Substantia nigra (tissue), 51 donors: ENCODE measurements at places on chromosomes 13 and 19.

DNA sequence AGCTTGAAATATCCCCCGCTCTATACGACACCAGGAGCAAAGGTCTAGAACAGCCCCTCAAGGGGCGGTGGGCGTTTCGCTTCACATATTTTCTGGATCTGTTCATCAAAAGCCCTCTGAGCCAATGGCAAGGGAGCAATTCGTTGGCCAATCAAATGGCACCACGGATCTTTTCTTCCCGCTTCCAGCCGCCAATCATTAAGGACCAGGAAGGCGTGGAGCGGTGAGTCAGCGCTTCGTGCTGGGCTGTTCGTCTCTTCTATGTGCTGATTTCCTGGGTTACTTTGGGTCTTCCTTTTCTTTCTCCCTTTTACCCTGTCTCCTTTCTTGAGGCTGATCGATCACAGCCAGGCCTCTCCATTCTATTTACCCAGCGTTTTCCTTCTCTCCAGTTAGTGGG, at the start of gene NLRP4:
Gene NLRP4, plus strand, starts transcription at position 201 of the 400 bp plus-strand sequence. CDS start 15,541 bp downstream, outside the sequence.
- no peak for DNase-seq

GRCh38 chr13:46662690-46663089, 109.7 kb downstream of the LRCH1 start:
- no peak for DNase-seq

GRCh38 chr19:20153281-20153680, 13.7 kb upstream of the ZNF486 start:
- DNase-seq: no peak

DNA sequence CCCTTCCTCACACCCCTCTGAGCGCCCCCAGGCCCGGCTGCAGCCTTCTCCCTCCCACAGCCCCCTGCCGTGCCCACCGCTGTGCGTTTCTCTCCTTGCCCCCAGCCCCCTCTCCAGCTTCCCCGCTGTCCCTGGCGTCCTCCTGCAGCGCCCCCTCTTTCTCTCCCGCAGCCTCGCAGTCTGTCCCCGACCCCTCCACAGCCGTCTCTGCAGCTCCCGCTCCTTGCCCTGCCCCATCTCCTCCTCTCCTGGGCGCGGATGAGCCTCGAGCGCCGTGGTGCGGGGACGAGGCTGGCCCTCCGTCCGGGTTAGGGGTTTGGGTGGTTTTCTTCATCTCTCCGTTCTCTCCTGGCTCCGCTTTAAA, 1.1 kb downstream of the KMT5C start:
- no peak for DNase-seq

DNA sequence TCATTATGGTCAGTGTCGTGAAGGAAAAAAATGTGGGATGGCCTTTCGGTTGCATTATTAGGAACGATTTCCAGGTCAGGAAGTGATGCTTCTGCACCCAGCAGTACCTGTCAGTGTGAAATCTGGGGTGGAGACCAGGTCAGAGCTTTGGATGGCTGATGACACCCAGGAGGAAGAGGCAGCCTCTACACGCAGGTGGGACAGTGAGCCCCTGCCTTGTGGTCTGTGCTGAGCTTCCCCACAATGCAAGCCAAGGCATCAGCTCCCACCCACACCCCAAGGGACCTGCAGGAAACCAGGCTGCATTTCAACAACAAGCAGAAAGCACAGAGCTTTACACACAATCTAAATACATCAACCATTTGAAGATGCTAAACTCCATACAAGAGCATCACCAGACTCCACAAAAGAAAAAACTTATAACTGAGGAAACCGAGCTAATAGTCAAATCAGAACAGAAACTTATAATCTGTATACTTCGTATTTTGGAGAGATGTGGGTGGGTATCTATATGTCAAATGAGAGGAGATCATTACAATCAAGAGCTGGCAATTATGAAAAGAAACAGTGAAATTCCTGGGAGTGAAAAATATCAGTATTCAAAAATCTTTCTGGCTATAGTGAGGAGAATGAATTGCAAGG, 130.1 kb downstream of the ZDHHC20 start:
- DNase-seq: no peak

DNA sequence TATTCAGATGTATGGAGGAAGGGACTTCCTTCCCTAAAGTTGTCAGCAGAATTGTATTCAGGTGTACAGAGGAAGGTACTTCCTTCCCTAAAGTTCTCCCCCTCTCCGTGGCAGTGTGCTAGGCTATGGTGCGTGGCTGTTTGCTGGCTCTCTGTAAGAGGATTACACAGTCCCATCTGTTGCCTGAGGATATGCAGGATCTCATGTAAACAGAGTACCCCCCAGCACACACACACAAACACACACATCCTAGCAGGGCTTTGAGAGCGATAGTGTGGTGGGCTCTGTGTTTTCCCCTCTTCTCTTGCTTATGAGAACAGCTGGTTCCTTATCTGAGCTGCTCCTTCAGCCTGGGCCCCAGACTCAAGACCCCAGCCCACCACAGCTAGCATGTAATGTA, 10.3 kb downstream of the NEK5 start:
- DNase-seq: no peak

DNA sequence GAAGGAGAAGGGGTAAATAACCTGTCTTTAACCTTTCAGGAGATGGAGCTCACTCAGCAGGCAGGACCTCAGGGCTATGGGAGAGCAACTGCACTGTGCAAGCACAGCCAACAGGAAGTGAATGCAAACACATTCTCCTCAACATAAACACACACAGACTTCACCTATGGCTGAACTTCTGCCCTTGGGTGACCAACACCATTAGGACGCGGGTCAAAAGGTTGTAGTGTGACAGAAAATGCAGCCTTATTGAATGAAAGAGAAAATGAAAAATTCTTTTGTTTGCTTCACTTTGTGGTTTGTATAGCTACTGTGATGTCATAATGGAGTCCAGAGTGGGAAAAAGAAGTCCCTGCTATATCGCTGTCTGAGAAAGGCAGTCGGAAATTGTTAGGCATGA, 323.0 kb downstream of the NDFIP2 start:
- DNase-seq: no peak

DNA sequence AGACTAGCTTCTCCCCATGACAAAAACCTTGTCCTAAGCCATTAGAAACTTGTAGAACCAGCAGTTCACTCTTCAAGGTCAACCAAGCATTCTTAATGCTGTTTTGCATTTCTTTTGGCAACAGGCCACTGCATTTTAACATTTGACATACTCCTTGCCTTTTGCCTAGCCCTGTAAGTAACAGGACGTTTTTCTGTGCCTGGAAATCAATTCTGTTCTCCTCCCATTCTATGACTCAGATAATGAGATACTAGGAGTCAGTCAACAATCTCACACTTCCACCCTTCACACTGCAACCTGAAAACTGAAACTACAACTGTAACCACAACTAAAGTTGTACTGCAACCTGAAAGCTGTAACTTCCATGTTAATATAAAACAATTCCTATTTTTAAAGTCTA, 268.7 kb downstream of the MZT1 start:
- no peak for DNase-seq
